ENCODE measurements at places on chromosomes 1 and 21. TPM values are rescaled to one million over a fixed set of nuclear protein-coding genes. Genes with fewer than 3 reads are reported as not detected.

Gene TGFB2
- 1.5 TPM for total RNA-seq

Gene TTC4
- total RNA-seq = 21.6 TPM

Gene SPATA46
- not detected for total RNA-seq

Gene SLAMF8
- not detected for total RNA-seq

Gene PRAMEF11
- not detected for total RNA-seq

Gene C4BPA
- total RNA-seq = 0.39 TPM

Gene FMO5
- 1.7 TPM for total RNA-seq

Gene RAP1GAP
- 9.7 TPM for total RNA-seq

Gene LRRC53
- total RNA-seq = not detected

Gene AKR1A1
- 380 TPM for total RNA-seq

Gene LCE1E
- total RNA-seq = not detected

Gene BARHL2
- not detected for total RNA-seq

Gene BGLAP
- total RNA-seq = 2.6 TPM

Gene RSPO1
- 0.11 TPM for total RNA-seq

Gene TIE1
- total RNA-seq = 2.5 TPM

Gene SLC2A5
- total RNA-seq = 0.04 TPM

Gene FMO1
- total RNA-seq = not detected

Gene RAVER2
- total RNA-seq = 20.1 TPM

Gene HCN3
- 5.9 TPM for total RNA-seq

Gene SPRR1B
- not detected for total RNA-seq

Gene OLFML2B
- total RNA-seq = 6.5 TPM

Gene EFNA3
- total RNA-seq = 12.5 TPM

Gene TEX38
- 0.21 TPM for total RNA-seq

Gene SLC9A1
- total RNA-seq = 25.1 TPM

Gene COG2
- 30.9 TPM for total RNA-seq

Gene RXFP4
- total RNA-seq = not detected

Gene GBP4
- total RNA-seq = 0.09 TPM

Gene LAD1
- 15.6 TPM for total RNA-seq

Gene LYPD8
- total RNA-seq = not detected

Gene C1orf116
- 2.4 TPM for total RNA-seq

Gene GJA9
- total RNA-seq = not detected

Gene GJA5
- total RNA-seq = 3.0 TPM

Gene GRIK3
- total RNA-seq = 5.5 TPM

Gene ST6GALNAC3
- total RNA-seq = 11.9 TPM

Gene CHAF1B
- 20.7 TPM for total RNA-seq

Gene GJB3
- 0.48 TPM for total RNA-seq

Gene TSPEAR
- 2.9 TPM for total RNA-seq

Gene TMEM54
- total RNA-seq = 29.0 TPM

Gene PRELP
- total RNA-seq = 0.18 TPM

Gene HSPA6
- 0.22 TPM for total RNA-seq

Gene ALX3
- not detected for total RNA-seq

Gene LCE1F
- not detected for total RNA-seq

Gene TSPAN2
- 12.0 TPM for total RNA-seq

Gene GNL2
- total RNA-seq = 72.3 TPM
